ENCODE measurements at places on chromosomes 11 and 22. TPM values are rescaled to one million over a fixed set of nuclear protein-coding genes. Genes with fewer than 3 reads are reported as not detected.

Gene MS4A6A
- total RNA-seq = not detected

Gene MS4A7
- total RNA-seq = not detected

Gene TMEM223
- total RNA-seq = 19.8 TPM

Gene OR5A1
- total RNA-seq = not detected

Gene PKP3
- total RNA-seq = not detected

Gene MAJIN
- total RNA-seq = not detected

Gene RPS19BP1
- total RNA-seq = 67.7 TPM

Gene AIFM3
- 0.41 TPM for total RNA-seq
